Amygdala (tissue), 56 donors: ENCODE measurements at places on chromosomes 6 and 20.

GRCh38 chr6:134245706-134246105 lies 72.2 kb downstream of the SGK1 start:
- no peak for DNase-seq

GRCh38 chr6:106939848-106940247 lies 34.7 kb downstream of the CD24 start:
- DNase-seq = no peak

DNA sequence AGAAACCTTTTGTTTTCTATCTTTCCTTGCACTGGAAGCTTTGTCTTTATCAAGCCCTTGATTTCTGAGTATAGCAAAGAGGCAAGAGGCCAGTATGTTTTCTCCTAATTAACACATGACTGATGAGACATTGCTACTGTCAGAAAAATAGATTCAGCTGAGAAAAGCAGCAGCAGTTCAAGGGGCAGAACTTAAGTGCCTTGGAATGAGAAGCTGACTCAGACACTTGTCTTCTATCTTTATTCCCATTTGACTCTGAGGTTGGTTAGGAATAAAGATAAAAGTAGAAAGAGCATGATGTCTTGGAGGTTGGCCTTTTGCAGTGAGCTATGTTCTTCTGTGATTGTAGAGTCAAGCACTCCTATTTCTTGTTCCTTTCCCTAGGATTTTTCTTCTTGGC lies 79.1 kb upstream of the MAN1A1 start:
- DNase-seq = no peak

GRCh38 chr6:152771061-152771687 lies 20.6 kb downstream of the VIP start:
- DNase-seq = no peak

DNA sequence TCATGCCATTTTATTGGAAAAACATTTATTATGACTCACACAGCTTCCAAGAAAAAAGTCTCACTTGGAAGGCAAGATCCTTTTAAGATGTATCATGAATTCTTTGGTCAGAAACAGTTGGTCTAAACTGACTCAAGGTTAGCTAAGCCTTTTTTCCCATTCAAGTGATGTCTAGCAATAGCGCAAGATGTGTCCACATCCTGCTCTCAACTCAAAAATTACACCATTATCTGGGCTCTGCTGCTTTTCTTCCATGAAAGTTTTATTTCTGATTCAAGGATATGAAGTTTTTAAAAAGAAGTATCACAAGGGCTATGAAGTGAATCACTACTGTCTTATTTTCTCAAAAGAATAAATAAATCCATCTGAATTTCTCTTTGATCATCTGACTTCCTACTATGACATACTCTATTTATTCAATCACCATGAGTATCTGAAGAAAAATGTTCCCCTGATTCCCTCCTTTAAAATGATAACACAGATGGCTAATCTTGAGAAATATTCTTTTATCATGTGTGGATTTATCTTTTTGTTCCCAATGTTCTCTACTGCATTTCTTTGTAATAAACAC lies 139.2 kb downstream of the AHI1 start:
- DNase-seq = no peak

DNA sequence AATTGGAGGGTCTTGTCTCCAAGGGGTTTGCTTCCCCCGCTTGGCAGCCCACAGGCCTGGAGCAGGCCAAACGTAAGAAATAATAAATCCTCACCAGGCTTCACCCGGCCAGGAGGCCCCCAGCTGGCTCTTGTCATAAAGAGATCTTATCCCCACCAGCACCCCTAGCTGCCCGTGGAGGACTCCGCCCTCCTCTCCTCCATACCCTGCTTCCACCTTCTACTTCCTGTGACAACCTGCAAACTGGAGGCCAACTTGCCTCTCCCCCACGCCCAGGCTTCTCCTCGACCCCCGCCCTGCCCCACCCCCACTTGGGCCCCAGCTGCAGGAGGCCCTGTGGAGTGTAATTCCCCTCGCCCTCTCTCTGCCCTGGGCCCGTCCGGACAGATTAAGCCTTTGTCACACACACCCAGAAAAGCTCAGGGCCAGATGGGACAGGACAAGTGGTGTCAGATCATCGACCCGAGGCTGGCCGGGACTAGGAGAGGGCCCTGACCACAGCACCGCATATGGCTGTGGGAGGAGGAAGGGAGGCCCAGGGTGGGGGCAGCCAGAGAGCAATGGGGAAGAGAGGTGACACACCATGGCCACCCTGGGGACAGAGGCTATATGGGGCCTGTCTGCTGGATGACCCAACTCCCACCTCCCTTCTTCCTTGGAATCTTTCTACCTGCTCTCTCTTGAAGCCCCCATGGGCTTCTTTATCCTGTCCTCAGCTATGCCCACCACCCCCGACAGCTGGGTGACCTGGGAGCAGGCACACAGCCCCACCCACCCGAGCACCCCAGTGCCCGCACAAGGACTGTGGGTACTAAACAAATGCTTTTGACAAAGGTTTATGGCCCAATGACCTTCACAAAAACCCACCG lies 3.9 kb downstream of the NOL4L start:
- no peak for DNase-seq

DNA sequence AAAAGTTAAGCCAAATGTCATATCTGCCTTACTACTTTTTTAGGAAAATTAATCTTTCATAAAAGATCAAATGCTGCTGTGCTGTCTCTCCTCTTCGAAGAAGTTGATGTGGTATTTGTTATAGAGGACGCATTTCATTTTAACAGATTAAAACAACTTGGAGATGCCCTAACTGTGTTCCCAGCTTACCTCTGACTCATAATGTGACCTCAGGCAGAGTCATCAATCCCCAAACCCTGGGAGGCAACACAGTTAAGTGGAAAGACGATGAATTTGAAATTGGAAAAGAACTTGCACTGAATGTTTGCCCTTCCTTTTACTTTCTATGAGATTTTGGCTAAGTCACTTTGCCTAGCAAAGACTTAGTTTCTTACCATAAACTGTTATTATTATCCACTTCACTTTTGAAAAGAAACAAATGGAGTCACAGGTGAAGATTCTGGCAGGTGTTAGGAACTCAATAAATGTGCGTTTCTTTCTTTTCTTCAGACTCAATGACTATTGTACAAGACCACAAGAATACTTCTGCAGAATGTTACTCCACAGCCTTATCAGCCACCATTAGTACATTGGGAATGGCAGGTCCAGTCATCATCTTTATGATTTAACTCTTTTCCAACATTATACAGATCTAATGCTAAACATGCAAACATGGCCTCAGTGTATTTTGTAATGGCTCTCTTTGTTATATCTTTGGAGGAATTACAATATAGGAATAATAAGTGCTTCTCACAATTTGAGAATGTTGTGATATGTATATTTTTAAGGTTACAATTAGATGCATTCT lies 102.6 kb downstream of the COL21A1 start:
- DNase-seq = no peak

- DNase-seq = no peak
Observed at GRCh38 chr20:12053353-12053752, 135.7 kb downstream of the BTBD3 start.

GRCh38 chr6:73798592-73798991 lies 102.6 kb downstream of the CD109 start:
- DNase-seq = peak; percentile 15

GRCh38 chr20:19913349-19913748 lies 103.8 kb upstream of the NAA20 start:
- DNase-seq = no peak

GRCh38 chr6:130037207-130037811 lies 18.9 kb downstream of the L3MBTL3 start:
- no peak for DNase-seq

DNA sequence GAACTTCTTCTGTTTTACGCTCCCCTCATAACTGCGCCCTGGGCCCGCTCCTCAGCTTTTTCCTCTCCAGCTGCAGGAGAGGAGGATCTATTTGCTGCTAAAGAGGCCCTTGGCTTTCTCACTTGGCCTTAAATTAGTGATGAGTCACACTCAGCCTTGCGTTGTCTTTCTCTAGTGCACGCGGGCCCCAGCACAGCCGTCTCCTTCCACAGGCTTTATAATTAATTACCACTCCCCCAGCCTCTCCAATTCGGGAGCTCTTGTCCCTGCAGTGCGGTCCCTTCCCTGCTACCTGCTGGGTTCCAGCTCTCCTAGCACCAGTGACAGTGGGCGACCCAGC lies 25.2 kb downstream of the PACSIN1 start:
- no peak for DNase-seq

DNA sequence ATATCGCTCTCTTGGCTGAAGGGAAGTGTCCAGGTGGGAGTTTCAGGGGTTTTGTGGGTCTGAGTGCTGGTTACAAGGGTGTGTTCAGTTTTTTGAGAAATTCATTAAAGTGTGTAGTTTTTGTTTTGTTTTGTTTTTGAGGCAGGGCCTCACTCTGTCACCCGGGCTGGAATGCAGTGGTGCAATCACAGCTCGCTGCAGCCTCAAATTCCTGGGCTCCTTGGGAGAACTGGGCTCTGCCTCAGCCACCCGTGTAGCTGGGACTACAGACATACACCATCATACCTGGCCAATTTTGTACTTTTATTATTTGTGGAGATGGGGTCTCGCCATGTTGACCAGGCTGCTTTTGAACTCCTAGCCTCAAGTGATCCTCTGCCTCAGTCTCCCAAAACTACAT lies 51.2 kb upstream of the RALGAPA2 start:
- no peak for DNase-seq

GRCh38 chr6:103198386-103198785 lies 1661.3 kb downstream of the HACE1 start:
- DNase-seq = no peak

DNA sequence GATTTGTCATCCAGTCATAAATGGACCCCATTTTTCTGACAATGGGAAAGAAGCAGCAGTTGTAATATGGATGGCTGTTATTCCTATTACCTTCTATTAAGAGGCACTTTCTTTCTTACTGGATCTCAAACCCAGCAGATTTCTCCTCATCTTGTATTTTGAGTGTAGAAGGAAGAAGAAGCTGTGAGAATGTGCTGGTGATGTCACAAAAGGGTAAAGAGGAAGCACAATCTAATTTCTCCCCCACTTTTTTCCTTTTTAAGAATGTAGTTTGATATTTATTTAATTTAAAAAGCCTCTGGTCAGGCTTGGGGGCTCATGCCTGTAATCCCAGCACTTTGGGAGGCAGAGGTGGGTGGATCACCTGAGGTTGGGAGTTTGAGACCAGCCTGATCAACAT lies 100.0 kb upstream of the JARID2 start:
- DNase-seq = no peak

GRCh38 chr6:31681135-31681671 lies 336 bp upstream of the LY6G5C start:
- DNase-seq = no peak

GRCh38 chr6:90319979-90320685 lies 23.5 kb upstream of the BACH2 start:
- no peak for DNase-seq

DNA sequence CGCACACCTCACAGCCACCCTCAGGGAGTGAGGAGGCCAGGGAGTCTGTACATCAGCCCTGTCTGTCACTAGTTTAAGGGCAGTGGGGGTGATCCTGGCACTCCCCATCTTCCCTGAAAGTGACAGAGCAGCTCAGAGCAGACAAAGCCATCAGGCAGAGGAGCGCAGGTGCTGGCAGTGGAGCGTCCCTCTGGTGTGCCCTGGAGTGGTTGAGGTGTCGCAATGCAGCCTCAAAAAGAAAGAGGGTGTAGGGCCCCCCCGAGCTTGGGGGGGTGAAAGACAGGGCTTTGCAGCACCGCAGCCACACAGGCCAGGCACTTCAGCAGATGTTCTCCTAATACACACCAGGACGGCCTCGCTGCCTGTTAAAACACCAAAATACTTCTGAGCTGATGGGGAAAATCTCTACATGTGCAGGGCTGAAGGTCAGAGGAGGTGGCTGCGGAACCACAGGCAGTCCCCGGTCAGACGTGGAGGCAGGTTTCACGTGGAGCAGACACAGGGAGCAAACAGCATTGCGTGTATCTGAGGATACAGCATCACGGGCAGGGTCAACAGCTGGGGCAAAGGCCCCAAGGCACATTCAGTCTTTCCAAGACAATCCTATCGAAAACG lies 69.5 kb downstream of the PREX1 start:
- no peak for DNase-seq

DNA sequence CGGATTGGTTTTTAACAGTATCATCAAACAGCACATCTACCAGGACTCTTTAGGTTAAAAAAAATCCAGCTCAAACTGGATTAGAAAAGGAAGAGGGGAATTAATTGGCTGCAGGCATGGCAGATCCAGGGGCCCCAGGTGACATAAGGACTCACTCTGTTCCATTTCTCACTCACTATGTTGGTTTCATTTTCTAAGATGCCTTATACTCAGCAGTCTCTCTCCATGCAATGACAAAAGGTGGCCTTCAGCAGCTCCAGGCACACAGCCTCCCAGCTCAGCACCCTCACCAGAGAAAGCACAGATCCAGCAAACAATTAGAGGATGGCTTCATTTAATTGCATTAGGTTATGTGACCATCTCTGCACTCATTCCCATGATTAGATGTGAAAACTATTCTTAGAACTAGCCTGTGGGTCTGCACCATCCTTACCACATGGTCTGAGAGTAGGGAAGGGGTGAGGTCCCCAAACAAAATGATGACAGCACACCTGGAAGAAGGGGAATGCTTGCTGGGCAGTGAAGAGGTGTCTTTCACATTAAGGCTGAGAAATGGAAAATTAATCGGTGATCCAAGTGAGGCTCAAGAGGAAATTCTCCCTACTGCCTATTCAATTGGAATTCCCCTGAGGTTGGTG lies 243.1 kb downstream of the CDH26 start:
- DNase-seq = no peak

GRCh38 chr20:55417836-55418235 lies 587.5 kb downstream of the CBLN4 start:
- DNase-seq = no peak

GRCh38 chr6:169940481-169941271 lies 189.3 kb downstream of the ERMARD start:
- no peak for DNase-seq

GRCh38 chr6:151233731-151234130 lies 6.0 kb upstream of the AKAP12 start:
- DNase-seq = no peak

DNA sequence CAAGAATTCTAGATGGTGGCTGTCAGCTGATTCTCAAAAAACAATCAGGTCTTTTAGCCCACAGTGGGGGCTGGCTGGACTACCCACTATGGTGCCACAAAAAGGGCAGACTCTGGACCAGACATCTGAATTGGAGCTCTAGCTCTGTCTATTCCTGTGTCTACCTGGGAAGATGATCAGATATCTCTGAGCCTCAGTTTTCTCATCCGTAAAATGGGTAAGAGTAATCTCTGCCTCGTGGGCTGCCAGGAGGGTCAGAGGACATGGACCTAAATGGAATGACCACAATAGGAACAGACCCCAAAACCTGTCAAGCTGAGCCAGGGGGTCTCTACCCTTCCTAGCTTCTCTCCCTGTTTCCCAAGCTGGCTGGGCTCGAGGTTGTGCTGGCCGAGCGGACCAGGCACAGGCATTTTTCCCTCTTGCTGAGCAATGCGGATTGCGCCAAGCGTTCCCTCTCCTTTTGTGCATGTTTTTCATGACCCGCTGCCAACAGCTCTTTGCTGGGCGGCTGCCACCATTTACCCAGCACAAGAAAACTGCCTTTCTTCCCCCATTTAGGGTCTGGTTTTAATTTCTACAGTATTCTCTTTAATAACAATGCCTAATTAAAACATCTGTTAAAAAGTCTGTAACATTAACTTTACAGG lies 74.7 kb upstream of the MAFB start:
- DNase-seq = peak; percentile 38
